Cerebellum (tissue), 4 donors: ENCODE measurements at places on chromosomes 3 and 15.

GRCh38 chr3:61983479-61983878 is 389.9 kb downstream of the FEZF2 start:
- DNase-seq, result no peak

DNA sequence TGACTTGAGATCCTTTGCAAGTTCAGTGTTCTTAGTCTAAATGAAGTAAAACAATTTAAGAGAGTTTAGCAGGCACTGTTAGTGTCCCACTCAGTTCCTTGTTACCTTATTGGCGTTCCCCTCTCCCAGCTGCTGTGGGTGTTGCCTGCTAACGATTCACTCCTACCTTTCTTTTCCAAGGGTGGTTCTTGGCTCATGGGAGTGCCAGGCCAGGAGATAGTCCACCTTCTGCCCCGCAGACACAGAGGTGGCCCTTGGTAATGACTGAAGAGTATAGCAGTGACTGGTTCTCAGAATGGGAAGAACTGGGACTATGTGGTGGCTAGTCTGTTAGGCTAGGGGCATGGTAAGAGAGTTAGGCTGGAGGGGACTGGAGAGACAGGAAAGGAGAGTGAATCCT is 240.4 kb downstream of the EDEM1 start:
- no peak for DNase-seq

DNA sequence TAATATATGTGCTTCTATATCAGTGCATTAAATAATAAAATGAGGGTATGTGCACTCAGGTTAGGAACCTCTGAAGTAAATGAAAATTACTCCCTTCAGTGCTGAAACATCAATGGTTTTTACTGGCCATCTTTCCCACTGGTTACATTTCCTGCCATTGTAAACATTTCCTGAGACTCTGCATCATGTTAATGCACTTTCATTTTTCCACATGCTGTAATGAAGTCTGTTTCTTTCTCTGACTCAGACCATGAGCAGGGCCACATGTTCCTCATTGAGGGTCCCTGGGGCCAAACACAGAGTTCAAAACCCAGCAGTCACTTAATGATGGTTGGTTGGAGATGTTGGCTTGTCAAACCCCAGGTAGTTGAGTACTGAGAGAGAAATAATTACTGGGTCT is 15.3 kb downstream of the FAM3D start:
- DNase-seq, result no peak

- no peak for DNase-seq
Observed at GRCh38 chr15:101528108-101528916, 38.8 kb upstream of the PCSK6 start.

GRCh38 chr15:40969363-40969762 is 16.1 kb downstream of the CHAC1 start:
- no peak for DNase-seq

DNA sequence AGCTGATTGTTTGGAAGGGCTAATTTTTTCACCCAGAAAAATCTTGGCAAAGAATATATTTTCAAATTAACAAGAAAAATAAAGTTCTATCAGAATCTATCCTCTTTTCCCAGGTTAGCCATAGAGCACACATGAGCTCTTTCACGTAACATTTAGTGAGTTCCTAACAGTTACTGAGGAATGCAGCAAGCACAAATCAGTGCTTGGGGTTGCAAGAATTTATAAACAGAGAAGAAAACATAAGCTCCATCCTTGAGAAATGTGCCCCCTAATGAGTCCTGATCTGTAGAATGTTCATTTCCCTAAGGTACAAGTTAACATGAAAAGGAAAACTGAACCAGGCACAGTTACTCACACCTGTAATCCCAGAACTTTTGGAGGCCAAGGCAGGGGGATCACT is 13.9 kb downstream of the EOGT start:
- DNase-seq, result no peak

DNA sequence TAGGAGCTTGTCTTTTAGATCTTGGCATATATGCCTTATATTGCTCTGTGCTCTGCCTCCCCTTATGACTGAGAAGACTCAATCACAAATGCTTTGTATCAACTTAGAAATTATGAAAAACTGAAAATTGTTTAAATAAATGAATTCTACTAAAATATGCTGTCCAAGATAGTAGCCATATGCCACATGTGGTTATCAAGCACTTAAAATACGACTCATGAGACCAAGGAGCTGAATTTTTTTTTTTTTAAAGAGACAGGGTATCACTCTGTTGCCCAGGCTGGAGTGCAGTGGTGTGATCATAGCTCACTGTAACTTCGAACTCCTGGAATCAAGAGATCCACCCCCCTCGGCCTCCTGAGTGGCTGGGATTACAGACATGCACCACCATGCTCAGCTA is 118.3 kb downstream of the RFTN1 start:
- DNase-seq, result no peak
